Frontal cortex (tissue), 4 donors: ENCODE measurements at places on chromosomes 7 and 10. TPM values are rescaled to one million over a fixed set of nuclear protein-coding genes. Genes with fewer than 3 reads are reported as not detected.

DNA sequence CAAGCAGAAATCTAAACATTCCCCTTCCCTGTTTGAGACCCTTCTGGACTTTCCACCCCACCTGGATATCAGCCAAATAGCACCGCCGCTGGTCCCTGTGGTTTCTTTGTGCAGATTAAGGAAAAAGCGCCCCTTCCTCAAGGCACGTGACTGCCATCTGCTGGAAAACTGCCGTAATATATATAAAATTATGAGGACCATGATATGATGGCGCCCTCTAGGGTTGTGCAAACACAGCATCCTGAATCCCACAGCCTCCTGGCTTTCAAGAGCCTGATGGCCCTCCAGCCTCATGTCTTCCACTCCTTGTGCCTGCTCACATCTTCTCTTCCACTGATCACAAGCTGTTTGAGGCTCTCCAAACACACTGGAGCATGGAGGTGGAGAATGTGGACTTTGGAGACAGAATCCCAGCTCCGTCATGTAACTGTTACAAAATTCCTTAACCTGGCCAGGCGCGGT lies 121.3 kb downstream of the MYL10 start:
- DNase-seq: no peak

GRCh38 chr10:22622242-22622806 lies 92.1 kb downstream of the PIP4K2A start:
- DNase-seq: no peak

GRCh38 chr10:30433730-30434272 lies at the start of gene MAP3K8:
Gene MAP3K8 (plus strand): TSS chr10:30434184. CDS start chr10:30438939, 4,755 bp downstream.
- DNase-seq: peak; percentile 73

The MMP21 gene
- total RNA-seq: 0.41 TPM

The STEAP1B gene
- 2.4 TPM for total RNA-seq

GRCh38 chr7:26156451-26157420 lies 4.7 kb downstream of the NFE2L3 start:
- DNase-seq: no peak

DNA sequence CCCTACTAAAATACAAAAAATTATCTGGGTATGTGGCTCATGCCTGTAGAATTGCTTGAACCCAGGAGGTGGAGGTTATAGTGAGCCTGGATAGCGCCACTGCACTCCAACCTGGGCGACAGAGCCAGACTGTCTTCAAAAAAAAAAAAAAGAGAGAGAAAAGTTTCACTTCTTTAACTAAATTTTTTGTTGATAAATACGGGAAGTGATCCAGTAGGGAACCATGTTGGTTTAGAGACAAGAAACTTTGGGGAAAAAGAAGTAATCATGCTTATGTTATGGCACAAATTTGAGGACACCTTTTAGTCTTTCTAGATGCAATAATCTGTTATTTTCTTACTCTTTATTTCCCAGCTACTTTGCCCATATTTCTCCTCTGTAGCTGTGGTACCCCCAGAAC lies 309.7 kb downstream of the TYW1 start:
- DNase-seq: no peak

DNA sequence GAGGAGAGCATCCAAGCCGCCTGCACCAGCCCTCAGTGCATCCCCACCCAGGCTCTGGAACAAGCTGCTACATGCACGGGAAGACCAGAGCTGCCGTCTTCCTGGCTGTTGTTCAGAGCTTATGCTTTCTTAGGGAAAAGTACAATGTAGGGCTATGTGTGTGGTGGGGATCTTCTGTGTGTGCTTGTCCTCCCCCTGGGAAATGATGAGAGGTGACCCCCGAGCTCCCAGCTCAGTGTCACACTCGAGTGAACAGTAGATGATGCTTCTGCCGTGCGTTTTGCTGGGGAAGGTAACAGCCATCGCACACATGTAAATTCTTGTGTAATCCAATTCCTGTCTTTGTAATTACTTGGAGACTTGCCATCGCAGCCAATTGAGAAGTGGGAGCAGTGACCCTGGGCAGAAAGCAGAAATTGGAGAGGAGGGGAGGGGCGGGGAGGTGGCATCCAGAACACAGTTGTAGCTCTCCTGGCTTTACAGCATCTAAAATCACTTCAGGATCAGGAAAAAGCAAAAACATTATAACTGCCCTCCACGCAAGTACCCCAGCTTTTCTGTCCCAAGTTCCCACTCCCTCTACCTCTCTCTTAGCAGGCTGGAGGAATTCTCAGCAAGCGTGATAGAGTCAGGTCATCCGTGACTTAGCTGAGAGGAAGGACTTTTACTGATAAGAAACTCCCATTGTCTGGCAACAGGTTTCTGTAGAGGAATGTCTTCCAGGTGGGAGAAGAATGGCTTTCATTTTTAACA lies 149.6 kb downstream of the TCF7L2 start:
- no peak for DNase-seq
